ENCODE measurements at places on chromosomes 2 and 18. TPM values are rescaled to one million over a fixed set of nuclear protein-coding genes. Genes with fewer than 3 reads are reported as not detected.
A peak's percentile ranks its signal among the peaks of the same experiment; 100 is the strongest.

The TNS1 gene
- 0.97 TPM for total RNA-seq

The TMEM163 gene
- total RNA-seq, result 0.12 TPM

The PPP1R1C gene
- total RNA-seq, result not detected

DNA sequence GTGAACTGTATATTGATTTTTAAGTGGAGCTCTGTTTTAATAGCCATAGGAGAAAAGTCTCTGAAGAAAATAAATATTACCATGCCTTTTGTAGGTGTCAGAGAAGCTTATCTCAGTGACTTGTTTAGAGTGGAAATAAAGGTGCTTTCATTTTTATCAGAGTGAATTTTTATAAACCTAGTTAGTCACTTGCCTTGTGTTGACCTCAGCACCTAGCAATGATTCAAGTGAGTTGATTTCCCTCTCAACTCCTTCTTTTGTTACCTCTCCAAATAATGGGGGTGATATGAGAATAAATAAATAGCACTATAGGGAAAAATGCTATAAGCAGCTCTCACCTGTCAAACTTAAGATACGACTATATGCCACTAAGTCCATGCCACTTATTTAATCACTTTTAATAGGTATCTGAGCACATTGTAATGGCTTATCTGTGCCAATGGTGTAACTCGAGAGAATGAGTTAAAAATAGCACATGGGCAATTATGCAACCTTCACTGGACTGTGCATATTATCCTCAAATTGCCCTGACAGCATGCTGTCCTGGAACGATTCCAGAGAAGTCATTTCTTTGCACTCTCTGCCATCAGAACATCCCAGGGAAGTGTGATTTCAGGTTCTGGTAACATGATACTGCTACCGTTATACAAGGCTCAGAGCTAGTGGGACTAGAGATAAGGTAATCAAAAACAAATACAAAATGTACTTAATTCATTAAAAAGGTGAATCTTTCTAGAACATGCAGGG is 290.8 kb downstream of the CCDC85A start:
- H3K4me1 ChIP-seq, result no peaks in the 10 kb centered on the region
- H3K36me3 ChIP-seq, result no peaks in the 10 kb centered on the region
- no peak overlapping the region for H3K4me3 ChIP-seq
- DNase-seq, result no peak
- no peaks in the 10 kb centered on the region for H3K27me3 ChIP-seq

DNA sequence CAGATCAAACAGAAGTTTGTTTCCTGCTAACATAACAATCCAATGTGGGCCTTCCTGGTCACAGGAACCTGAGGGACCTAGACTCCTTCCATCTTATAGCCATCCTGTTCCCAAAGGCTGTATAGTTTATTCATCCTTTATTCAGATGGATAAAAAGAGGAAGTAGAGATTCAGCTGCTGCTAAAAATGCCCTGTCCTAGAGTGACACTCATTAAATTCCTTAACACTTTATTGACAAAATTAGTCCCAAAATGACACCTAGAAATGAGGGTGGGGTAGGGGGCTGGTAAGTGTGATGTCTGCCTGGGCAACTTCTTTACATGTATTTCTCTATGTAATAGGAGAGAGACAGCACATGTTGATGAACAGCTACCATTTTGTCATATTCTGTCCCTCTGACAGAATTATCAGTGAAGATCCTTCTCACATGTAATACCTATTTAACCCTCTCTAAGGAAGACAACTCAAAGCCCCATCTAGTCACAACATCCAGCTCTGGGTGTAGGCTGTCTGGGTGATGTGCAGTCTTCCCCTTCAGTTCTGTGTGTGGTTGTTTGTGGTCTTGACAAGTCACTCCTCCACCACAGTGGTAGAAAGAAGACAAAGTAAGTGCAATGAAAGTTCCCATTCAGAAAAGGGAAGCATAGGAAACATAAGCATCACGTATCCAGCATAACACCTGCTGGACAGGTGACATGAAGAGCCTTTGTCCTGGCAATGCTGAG is 253.9 kb upstream of the CNTNAP5 start:
- no peak for DNase-seq
- H3K4me1 ChIP-seq, result no peaks in the 10 kb centered on the region
- H3K27me3 ChIP-seq, result no peaks in the 10 kb centered on the region
- H3K4me3 ChIP-seq, result no peak overlapping the region

DNA sequence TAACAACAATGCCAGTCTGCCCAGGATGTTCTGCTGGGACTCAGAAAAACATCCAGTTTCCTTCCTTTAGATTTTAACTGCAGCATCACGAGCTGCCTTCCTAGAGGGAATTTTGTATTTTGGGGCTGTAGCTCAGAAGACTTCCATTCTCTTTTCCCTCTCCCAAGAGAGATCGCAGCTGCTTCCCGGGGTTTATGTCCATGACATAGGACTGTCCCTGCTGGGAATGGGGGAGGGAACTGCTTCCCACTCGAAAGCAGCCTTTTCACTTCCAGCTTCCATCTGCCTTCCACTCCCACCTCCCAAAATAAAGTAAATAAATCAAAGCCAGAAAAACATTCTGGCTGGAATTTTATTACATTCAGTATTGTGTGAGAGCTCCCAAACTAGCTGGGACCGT is 52.4 kb downstream of the LIMS1 start:
- no peak for DNase-seq
- no peak overlapping the region for H3K4me3 ChIP-seq
- H3K36me3 ChIP-seq, result no peaks in the 10 kb centered on the region
- H3K27me3 ChIP-seq, result no peaks in the 10 kb centered on the region
- peaks cover 22% of the 10 kb centered on the region for H3K4me1 ChIP-seq

DNA sequence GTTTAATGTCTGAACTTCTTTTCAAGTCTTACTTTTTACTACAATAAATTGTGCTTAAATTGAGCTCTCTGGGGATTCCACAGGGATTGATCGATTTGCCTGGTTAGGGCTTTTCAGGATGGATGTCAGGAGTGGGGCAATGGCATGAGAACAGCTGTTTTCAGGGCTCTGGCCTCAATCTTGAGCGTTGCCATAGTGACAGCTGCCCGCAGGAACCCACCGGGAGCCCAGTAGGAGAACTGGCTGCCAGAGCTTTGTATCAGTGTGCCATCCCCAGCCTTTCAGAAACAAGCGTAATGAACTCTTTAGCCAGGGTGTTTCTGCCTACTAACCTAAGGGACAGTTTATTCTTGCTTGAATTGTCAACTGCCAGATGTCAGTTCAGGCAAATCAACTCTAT is 93.5 kb downstream of the GALNT3 start:
- peaks cover 9% of the 10 kb centered on the region for H3K27me3 ChIP-seq
- no peaks in the 10 kb centered on the region for H3K36me3 ChIP-seq
- no peak for DNase-seq
- H3K27ac ChIP-seq, result no peak overlapping the region
- H3K4me3 ChIP-seq, result no peak overlapping the region

DNA sequence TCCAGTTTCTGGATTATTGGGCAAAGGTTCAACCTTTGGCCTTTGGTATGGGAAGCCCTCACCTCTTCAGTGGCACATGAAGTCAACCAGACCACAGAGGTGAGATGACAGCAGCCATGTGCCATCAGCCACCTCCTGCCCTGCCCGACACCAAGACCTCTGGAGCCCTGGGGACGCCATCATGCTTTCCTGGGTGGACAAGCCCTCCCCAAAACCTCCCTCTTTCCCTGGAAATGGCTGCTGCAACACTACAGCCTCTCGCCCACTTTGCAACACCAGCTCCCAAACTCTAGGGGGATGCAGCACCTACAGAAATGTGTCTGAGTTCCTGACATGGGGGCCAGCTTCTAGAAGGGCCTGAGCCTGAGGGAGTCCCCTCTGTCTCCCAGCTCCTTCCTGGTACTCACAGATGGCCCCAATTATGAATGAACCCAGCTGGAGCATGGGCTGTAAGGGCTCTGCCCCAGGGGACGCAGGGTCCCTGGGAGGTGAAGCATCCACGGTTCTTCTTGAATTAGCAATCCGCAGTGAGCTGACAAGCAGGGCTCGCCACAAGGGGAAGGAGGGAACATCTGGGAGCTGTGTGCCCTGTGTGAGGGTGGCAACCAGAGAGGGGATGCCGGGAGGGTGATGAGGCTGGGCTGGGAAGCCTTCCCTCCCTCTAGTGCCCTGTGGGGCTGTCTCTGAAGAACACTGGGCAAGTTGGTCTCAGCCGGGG is 268.5 kb upstream of the HDAC4 start:
- no peak overlapping the region for H3K27ac ChIP-seq
- no peaks in the 10 kb centered on the region for H3K27me3 ChIP-seq
- DNase-seq, result no peak
- H3K4me3 ChIP-seq, result no peak overlapping the region

DNA sequence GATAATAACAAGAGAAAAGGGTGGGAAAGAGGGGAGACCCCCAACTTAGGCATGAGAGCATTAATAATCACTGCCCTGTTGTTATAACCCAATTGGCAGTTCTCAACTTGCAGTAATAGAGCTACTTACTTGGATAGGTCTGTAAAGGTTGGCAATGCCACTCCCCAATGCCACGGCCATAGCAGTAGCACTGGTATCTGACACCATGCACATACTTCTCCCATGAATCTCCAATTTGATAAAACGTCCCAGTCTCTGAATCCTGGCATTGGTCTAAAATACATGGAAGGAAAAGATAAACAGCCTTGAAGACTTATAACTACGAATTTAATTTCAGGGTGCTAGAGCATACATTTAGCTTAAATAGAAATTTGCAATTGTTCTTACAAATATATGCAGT is 16.8 kb downstream of the FN1 start:
- no peaks in the 10 kb centered on the region for H3K4me1 ChIP-seq
- H3K27ac ChIP-seq, result no peak overlapping the region
- no peaks in the 10 kb centered on the region for H3K36me3 ChIP-seq
- no peak overlapping the region for H3K4me3 ChIP-seq

DNA sequence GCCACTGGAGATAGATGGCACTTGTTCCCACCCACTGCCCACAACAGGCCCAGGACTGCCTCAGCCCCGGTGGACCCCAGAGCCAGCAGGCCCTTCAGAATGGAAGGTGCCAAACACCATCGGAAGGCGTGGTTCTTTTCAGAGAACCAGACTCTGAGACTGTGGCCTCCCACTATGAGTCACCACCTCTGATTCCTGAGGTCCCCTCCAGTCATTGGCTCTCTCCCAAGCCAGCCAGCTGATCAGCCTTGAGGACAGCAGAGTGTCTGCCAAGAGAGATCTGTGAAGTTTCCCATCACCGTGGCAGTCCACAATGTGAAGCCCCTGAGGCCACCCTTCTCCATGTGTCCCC is 10.4 kb upstream of the MAP3K2 start:
- H3K4me3 ChIP-seq, result no peak overlapping the region
- H3K27ac ChIP-seq, result peak overlapping the region; percentile 47
- H3K4me1 ChIP-seq, result peaks cover 22% of the 10 kb centered on the region
- no peaks in the 10 kb centered on the region for H3K36me3 ChIP-seq
- DNase-seq, result peak; percentile 80

DNA sequence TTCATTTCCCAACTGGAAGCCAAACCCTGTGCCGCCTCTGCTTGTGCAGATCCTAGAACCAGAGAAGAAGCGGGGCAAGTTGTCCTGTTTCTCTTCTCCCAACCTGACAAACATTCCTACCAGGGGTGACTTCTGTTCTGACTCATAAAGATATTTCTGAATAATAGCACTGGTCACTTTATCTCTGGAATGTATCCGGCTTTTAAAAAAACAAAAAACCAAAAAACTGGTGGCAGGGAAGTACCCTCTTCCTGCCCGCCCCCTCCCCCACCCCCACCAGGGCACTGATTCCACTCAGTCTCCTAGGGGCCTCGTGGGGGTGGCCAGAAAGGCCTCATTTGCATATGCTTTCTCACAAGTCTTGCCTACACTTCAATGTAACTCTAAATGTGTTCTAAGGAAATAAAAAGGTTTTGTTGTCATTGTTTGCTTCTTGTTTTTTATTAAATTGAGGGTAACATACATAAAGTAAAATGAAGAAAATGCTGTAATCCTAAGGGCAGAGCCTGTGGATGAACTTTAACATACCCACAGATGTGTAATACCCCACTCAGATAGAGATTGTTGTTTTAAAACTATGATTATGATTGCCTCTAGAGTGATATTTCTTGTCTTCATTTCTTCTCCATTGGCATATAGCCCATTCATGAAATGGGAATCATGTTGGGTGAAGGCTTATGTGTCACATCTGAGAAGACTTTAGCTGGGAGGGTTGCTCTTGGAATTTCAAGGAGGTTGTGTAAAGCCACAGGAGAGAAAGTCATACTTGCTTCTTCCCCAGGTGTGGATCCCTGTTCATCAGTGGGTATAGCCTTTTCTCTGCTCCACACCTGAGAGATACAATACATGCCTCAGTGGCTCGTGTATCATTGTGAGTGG is 5.3 kb upstream of the FOSL2 start:
- H3K27me3 ChIP-seq, result no peaks in the 10 kb centered on the region
- DNase-seq, result no peak
- peaks cover 34% of the 10 kb centered on the region for H3K4me1 ChIP-seq
- H3K36me3 ChIP-seq, result no peaks in the 10 kb centered on the region
- H3K27ac ChIP-seq, result peak overlapping the region; percentile 85

DNA sequence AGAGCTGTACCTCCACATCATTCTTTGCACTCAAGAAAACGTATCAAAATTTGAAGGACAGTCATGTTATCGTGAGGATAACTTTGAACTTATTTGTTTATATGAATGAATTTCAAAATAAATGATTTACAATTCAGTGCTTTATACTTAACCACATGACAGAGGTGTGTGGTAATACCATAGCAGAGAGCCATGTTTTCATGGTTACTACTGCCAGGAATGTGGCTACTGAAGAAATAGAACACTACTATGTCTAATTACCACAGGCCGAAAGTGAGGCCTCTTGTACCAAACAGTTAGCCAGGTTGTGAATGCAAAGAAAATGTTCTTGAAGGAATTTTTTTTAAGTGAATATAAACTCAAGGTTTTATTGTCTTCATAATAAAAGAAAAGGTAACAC is 49.2 kb downstream of the AAK1 start:
- H3K27ac ChIP-seq, result no peak overlapping the region
- peaks cover 73% of the 10 kb centered on the region for H3K4me1 ChIP-seq
- H3K36me3 ChIP-seq, result peaks cover 1% of the 10 kb centered on the region

- H3K27ac ChIP-seq, result no peak overlapping the region
- H3K4me3 ChIP-seq, result no peak overlapping the region
- peaks cover 45% of the 10 kb centered on the region for H3K4me1 ChIP-seq
- no peak for DNase-seq
- H3K36me3 ChIP-seq, result no peaks in the 10 kb centered on the region
Observed at GRCh38 chr2:8380026-8380425, 301.8 kb upstream of the ID2 start.

DNA sequence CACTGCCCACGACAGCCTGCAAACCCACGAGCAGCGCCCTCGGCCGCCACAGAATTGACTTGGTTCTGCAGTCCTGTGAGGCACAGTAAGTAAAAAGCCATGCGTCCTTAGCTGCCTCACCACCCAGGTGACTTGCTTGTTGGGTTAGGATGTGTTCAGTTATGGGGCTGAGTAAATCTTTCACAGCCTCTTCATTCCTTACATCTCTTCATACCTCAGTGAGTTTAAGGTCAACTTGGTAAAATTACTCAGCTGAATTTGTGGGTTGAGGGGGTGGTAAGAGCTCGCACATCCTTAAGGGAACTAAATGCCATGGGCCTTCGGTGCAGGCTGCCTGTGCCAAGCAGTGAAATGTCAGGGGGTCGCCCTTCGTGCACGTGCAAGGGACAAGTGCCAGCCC is 165.2 kb upstream of the ALKAL2 start:
- H3K36me3 ChIP-seq, result no peaks in the 10 kb centered on the region
- H3K27ac ChIP-seq, result no peak overlapping the region
- H3K4me1 ChIP-seq, result peaks cover 14% of the 10 kb centered on the region
- DNase-seq, result no peak

GRCh38 chr2:205387350-205388055 is 294.8 kb upstream of the NRP2 start:
- no peak overlapping the region for H3K27ac ChIP-seq
- H3K4me1 ChIP-seq, result no peaks in the 10 kb centered on the region
- no peaks in the 10 kb centered on the region for H3K36me3 ChIP-seq
- no peaks in the 10 kb centered on the region for H3K27me3 ChIP-seq
- H3K4me3 ChIP-seq, result no peak overlapping the region
- no peak for DNase-seq

Measured in activated CD4-positive, alpha-beta memory T cell treated with anti-CD3 and anti-CD28 coated beads for 36 hours (primary cell).